ENCODE measurements at places on chromosomes 5 and 9.

DNA sequence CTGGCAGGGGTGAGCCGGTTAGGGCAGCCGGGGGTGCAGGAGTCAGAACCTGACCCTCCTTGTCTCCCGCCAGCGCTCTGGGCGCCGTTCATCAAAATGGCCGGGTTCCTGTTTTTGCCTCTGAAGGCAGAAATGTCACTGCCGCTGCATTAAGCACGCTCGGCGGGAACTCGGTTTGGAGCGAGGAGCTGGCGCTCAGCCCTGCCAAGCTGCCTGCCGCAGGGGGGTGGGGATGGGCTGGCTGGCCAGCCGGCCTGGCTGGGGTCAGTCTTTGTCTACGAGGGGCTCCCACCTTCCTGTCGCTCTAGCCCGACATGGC, 63.7 kb downstream of the CXXC5 start:
- no peak for DNase-seq

GRCh38 chr5:130198927-130199326, 294.7 kb downstream of the CHSY3 start:
- no peak for DNase-seq

DNA sequence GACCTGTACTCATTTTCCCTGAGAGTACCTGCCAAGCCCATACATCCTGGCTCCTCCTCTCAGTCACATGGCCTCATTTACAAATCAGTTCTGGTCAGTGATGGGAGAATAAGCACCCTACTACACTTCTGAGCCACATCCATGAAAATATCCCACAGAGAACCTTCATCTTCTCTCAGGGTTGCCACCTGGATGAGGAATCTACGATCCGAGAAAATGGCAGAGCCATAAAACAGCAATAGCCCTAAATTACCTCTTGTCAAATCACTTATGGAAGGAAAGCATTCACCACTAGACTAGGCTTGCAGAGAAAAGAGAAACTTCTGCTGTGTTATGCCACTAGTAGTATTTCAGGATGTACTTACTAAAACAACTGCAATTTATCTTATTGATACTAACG, 324.8 kb downstream of the BNC2 start:
- no peak for DNase-seq

DNA sequence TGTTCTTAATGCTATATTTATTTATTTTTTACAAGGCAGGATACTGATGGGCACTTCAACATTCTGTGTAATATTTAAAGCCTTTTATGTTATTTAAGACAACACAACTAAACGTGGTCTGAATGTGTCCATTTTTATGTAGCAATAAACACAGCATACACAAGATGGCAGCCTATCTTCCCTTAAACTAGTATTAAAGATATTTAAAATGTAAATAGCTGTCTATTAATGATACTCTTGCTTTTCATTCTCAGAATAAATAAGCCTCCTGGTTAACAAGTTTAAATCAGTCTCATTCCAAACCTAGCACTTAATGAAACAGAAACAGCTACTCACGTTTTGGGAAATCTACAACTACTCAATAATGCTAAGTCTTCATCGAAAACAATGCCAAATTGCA, 315.7 kb downstream of the MCTP1 start:
- no peak for DNase-seq

- DNase-seq: no peak
Observed at GRCh38 chr5:3186736-3187405, 408.8 kb upstream of the IRX1 start.

GRCh38 chr9:72977670-72978069, 24.8 kb upstream of the ALDH1A1 start:
- no peak for DNase-seq

GRCh38 chr5:88251048-88251711, 17.5 kb downstream of the TMEM161B start:
- DNase-seq: no peak

GRCh38 chr9:98745470-98745869, 36.7 kb upstream of the GABBR2 start:
- DNase-seq: no peak

- DNase-seq: no peak
Observed at GRCh38 chr5:150118561-150119229, 32.3 kb upstream of the CSF1R start.

- no peak for DNase-seq
Observed at GRCh38 chr5:171601266-171601881, 181.9 kb downstream of the FGF18 start.

DNA sequence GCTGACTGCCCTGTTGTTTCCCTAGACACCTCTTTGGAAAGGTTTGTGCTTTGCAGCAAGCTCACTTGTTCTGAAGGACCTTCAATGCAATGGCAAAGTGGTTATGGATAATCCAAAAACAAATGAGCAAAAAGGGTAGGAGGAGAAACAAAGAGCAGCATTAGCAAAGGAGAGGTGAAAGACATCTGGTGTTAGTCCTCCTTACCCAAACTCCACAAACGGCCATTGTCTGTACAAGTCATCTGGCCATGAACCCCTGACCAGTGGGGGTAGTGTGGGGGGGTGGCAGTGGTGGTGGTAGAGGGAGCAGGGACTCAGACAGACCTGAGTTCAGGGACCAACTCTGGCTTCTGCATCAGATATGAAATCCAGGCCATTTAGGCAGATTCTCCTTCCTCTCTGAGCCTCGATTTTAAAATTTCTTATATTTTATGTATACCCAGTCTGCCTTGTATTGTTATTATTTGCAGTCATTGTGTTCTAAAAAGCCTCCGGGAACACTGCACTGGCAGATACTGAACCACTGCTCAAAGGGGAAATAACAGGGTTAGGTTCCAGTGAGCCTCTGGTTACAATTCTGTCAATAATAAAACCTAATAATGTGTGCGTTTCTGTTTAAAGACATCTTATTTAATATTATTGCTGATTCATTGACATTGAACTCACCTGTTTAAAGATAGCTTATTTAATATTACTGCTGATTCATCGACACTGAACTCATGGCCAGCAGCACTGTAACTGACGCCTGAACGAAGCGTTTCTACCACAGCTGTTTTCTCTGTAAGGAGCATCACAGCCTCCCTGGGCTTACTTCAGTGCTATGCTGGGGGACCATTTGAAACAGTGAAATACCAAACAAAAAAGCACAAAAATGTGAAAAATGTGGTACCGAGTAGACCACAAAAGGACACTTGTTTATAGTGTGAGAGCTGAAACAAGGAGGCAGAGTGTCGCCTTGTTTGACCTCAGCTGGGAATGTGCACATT, 156.0 kb downstream of the SEC61B start:
- DNase-seq: no peak

GRCh38 chr5:177988989-177989625, 6.9 kb downstream of the PROP1 start:
- DNase-seq: no peak

DNA sequence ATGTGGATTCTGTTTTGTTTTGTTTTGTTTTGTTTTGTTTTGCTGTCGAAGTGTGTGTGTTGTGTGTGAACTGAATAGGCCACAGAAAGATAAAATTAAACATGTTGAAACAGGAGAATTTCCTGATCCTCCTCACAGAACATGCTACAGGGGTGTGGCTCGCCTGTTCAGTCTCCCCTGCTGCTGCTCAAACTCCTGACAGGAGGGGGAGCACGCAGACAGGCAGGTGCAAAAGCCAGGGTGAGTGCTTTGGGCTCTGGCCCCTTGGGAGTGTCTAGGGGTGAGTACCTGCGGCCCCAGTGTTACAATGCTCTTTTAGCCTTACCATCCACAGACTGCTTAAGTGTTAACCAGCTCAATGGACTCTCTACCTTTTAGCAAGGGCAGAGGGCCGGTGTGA, 473.5 kb downstream of the MAT2B start:
- no peak for DNase-seq

DNA sequence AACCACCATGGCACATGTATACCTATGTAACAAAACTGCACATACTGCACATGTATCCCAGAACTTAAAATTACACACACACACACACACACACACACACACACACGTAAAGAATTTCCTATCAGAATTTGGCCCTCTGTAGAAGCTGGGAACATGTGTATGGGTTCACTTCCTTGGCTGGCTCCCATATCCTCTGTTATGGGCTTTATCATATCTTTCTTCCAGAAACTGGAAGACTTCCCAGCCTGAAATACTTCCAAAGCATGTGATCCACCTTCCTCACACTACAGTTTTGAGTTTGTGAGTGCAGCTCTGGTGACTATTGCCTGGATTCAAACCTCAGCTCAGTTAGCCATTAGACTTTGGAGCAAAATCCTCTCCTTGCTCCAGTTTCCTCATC, 78.6 kb upstream of the GDNF start:
- DNase-seq: no peak

DNA sequence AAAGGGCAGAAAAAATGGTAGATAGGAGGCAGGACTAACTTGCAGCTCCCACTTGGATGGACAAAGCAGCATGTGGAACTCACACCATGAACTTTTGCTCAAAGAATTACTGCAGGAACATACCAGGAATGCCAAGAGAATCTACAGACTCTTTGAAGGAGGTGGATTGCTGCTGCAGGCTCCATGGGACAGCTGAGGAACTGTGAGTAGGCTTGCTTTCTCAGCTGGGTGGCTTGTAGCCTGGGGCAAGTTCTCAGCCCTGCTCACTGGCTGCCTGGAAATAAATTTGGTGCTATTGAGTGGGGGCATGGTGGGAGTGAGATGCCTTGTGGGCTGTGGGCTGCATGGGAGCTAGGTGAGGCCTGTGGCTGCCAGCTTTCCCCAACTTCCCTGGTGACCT, 574.5 kb downstream of the PRELID2 start:
- no peak for DNase-seq

GRCh38 chr5:96714951-96715451, 52.8 kb downstream of the CAST start:
- no peak for DNase-seq

- peak; percentile 29 for DNase-seq
Observed at GRCh38 chr5:179763215-179763945, 30.4 kb upstream of the LTC4S start.

GRCh38 chr5:106880656-106881055, 790.1 kb downstream of the EFNA5 start:
- no peak for DNase-seq

GRCh38 chr5:115649541-115649940, 23.7 kb upstream of the TMED7 start:
- no peak for DNase-seq

DNA sequence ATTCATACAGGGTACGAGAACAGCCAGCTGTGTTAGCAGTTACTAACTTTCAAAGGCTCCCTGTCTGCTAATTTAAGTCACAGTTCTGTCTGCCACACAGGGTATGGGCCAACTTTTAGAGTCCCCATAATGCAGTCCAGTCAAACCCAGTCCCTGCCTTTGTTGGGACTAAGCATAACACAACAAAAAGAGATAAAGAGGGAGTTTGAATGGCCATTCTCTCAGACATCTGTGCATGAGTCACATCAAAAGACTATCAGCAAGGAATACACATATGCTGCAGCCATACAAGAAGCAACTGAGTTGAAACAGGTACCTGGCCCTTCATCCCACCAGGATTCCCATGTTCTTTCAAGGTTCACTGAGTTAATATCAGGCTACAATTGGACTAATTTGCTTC, 744.5 kb upstream of the C9orf72 start:
- DNase-seq: no peak

DNA sequence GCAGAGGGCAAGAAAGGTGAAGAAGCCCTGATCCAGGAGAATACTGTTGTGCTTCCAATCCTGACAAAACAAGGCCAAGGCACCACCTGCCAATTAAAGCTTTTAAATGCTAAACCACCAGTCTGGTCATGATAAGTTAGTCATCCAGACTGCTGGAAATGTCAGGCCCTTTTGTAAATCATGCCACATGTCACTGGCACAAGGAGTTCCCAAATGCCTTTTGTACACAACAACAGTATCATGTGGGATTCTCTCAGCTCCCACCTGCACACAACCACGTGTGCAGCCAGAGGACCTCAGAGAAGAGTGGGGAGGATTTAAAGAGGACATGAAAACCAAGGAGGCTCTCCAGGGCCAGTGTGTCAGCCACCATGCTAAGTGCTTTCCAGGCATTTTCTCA, 99.3 kb downstream of the CDK5RAP2 start:
- no peak for DNase-seq

GRCh38 chr9:6230037-6230780, 14.6 kb downstream of the IL33 start:
- no peak for DNase-seq

DNA sequence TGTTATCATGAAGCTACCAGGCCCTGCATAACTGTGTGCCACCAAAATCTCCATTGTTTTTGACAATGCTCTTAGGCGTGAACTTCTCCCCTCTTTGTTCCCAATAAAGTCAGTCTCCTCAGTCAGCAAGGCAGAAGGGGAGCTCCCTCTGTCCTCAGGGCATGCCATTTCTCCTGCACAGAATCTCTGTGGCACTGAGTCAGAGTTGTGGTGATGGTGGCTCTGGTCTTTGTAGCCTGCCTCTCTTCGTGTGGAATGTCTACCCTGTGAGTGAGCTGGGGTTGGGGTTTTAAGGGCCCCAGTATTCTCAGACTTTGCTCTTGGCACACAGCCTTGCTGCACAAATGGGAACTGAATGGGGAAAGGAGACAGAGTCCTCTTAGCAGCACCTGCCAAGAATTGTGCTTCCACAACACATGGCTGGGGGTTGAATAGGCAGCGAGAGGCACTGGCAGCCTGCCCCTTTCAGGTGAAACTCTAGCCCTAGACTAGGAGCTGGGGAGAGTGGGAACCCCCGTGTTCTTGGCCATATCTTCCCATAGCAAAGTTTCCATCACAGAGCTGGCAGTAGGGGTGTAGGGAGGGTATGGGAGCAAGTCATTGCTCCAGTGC, 146.6 kb downstream of the SH3GL2 start:
- no peak for DNase-seq

DNA sequence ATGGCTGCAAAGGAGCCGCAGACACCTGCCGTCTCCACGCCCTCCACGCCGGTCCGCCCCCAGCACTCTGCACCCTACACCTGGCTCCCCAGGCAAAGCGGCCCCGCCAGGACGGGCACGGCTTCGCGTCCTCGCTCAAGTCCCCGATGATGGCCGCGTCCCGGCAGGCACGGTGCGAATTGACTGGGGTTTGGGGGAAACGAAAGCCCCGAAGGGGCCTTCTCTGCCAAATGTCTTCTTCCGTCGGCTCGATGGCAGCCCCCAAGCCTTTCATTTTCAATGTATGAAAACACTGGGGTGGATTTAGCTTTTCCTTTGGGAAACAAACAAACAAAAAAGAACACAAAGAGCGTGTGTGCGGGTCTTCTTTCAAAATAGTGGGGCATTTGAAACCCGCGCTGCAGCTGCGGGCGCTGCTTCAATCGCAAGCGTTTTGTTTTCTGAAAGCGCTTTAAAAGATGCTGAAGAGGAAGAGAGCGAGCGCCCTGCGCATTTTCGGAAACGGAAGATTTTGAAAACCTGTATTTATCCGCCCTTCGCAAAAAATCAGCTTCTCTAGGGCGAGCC, 160.0 kb downstream of the RMI1 start:
- no peak for DNase-seq

GRCh38 chr9:120394058-120394669, 185.8 kb downstream of the CDK5RAP2 start:
- peak; percentile 30 for DNase-seq

DNA sequence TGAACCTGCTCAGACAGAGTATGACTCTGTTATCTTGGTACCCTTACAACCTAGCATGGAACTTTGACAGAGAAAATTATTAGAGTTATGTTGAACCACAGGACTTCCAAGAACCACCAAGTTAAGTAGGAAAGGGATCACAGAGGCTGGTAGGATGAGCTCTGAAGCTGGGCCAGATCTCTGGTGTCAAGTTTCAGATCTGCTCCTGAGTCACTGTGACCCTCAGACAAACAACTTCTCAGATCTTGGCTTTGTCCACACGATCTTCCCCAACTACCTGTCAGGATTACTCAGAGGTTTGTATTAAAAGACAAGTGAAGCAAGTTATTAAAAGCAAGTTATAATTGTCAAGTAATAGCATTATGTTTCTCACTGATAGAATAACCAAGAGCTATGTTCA, 189.0 kb downstream of the SEC61B start:
- DNase-seq: no peak

All from HS-27A (cell line).